Putamen (tissue), 1 donor: ENCODE measurements at places on chromosomes 2 and 18.

DNA sequence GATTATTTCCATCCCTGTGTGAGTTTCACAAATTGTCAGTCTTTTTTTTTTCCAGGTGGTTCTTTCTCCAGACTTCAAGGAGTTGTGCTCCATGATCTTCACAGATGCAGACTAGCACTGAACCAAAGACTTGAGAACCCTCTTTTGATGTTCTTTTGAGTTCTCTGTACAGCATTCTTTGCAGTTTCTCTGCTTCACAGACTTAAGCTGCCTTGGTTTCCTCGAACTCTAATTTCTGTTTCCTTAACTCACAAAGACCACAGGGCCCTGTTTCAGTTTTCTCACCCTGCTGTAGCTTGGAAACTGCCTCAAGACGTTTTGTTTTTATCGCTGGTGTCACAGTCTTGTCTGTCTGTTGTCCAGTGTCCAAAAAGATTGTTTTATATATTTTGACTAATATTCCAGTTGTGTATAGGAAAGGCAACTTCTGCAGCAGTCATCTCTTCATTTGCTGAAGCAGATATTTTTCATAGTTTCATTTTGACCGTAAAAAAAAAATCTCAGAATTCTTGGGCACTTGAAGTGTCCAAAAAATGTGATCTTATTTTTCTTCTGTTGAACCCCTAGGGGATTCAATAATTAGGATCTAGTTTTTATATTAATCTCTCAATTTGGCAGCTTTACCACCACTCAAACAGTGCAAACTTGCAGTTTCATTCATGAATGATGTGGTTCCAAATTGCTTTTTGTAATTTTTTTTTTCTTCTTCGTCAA lies 97.0 kb upstream of the MC4R start:
- DNase-seq = no peak

DNA sequence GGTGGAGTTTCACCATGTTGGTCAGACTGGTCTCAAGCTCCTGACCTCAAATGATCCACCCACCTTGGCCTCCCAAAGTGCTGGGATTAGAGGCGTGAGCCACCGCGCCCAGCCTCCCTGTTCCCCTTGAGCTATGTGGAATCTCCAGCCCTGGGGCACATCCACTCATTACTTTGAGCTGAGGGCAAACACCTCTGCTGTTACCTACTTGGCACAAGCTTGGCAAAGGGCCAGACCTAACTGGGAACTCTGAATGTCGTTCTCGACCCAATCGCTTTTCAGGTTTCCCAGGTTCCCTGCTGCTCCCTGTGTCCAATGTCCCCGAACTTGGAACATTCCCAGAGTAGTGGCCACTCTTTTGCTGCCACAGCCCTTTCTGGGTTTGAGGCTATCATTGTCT lies 40.6 kb downstream of the CHST10 start:
- DNase-seq = no peak

DNA sequence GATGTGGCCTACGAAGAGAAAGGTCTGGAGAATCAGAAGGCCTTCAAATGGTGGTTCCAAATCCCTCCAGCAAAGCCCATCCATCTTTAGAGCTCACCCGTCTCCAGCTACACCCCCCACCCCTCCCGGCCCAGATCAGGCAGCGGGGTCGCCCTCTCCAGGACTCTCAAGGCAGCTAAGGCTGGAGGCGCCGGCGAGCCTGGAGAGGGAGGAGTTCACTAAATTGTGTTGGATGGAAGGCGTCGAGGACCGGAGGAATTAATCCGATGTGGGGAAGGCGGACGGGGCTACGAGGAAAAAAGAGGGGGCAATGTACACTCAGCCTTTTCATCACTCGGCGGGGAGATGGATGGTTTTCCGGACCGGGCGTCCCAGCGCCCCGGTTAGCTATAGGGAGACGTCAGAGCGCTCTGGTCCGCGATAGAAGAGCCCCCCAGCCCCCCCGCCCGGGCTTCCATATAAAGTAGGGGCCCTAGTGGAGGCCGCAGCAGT lies at the start of gene GRP:
Gene GRP (plus strand): TSS at position 487 of the 492 bp plus-strand sequence. CDS start 108 bp downstream, outside the sequence.
- DNase-seq = no peak

GRCh38 chr2:238507836-238508235 lies 81.1 kb downstream of the ASB1 start:
- no peak for DNase-seq

DNA sequence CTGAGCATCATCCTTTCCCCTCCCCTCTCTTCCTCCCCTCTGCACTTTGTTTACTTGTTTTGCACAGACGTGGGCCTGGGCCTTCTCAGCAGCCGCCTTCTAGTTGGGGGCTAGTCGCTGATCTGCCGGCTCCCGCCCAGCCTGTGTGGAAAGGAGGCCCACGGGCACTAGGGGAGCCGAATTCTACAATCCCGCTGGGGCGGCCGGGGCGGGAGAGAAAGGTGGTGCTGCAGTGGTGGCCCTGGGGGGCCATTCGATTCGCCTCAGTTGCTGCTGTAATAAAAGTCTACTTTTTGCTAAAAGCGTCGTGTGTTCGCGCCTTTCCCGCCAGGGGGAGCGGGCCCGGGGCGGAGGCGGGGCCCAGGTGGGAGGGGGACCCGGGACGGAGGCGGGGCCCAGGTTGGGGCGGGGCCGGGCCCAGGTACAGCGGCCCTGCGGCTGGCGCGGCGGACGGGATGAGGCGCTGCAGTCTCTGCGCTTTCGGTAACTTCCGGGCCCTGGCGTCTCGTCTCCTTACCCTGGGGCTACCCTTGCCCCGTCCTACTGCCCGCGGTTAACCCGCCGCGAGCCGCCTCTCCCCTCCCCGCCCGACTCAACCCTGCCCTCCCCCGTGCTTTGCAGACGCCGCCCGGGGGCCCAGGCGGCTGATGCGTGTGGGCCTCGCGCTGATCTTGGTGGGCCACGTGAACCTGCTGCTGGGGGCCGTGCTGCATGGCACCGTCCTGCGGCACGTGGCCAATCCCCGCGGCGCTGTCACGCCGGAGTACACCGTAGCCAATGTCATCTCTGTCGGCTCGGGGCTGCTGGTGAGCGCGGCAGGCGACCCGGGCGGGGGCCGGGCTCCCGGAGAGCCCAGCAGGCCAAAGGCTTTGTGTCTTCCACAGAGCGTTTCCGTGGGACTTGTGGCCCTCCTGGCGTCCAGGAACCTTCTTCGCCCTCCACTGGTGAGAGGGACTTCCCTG lies at the start of gene KRTCAP3:
Gene KRTCAP3 (plus strand): TSS at position 424 of the 962 bp plus-strand sequence. CDS start 32 bp downstream, at position 456.
- no peak for DNase-seq

- no peak for DNase-seq
These were observed 818.8 kb upstream of the GYPC start for GRCh38 chr2:125837128-125837527.

GRCh38 chr2:208375491-208376068 lies 31.0 kb upstream of the PTH2R start:
- DNase-seq = no peak

DNA sequence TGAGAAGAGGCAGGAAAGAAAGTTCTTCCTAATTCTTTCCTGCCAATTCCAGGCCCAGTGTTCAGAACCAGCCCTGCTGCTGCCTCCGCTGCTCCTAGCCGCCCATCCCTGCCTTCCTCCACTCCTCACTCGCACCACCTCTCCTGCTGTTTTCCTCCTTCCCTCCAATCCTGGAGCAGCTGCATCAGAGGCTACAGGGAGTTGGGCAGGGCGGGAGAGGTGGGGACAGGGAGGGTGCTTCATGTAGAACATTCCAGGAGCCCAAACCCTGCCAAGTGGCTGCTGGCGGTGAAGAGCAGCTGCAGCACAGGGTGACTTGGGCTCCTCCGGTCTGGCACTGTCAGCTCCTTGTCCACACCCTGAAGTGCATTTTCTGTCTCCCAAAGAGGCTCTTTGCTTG lies 176.3 kb downstream of the TNS1 start:
- DNase-seq = no peak

GRCh38 chr2:7525746-7526145 lies 608.5 kb downstream of the RNF144A start:
- DNase-seq = no peak

GRCh38 chr2:134375935-134376334 lies 122.1 kb downstream of the MGAT5 start:
- peak; percentile 55 for DNase-seq

- DNase-seq = no peak
These were observed 33.6 kb upstream of the BIN1 start for GRCh38 chr2:127140538-127140937.

DNA sequence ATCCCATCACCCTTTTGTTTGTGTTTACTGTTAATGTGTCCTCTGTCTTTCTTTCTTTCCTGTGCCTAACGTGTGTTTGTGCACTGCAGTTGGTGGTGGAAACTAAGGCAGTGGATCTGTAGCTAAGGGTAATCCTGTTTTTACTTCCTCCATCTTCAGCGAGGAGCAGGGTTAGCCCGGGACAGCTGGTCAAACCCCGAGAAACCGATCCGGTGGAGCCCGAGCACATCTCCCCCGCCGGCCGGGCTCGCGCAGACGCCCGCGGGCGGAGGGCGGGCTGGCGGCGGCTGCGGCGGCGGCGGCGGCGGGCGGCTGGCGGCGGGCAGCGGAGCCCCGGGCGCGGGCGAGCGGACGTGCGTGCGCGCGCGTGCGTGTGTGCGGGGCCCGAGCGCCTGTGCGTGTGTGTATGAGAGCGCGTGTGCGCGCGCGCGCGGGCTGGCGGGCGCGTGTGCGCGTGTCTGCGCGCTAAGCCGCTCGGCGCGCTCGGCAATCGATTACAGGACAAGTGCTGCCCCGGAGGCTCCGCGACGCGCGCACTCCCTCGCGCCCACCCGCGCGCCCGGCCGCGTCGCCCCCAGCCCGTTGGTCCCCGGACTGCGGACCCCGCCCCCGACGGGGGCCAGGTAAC lies at the start of gene IKZF2:
Gene IKZF2 (minus strand): TSS at position 176 of the 628 bp plus-strand sequence. CDS start 2,983 bp downstream, outside the sequence.
- DNase-seq = peak; percentile 93

GRCh38 chr2:147594038-147594437 lies 250.8 kb upstream of the ACVR2A start:
- no peak for DNase-seq

DNA sequence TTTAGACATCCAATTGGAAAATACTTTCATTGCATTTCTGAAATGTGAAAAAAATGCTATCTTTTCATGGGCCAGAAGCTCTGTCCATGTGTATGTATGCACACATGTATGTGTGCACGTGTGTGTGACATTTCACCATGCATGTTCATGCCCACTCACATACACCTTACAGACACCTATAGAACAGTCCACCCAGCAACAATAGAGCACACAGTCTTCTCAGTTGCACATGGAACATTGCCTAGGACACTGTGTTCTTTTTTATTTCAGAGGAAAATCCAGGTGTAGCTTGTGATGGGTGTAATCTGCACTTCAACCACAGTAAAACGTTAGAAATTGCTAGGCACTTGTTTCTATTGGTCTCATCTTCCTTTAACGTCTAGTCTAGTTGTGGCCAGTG lies 114.8 kb upstream of the RGPD4 start:
- DNase-seq = no peak

- no peak for DNase-seq
These were observed 6.2 kb upstream of the STK25 start for GRCh38 chr2:241514553-241514952.

DNA sequence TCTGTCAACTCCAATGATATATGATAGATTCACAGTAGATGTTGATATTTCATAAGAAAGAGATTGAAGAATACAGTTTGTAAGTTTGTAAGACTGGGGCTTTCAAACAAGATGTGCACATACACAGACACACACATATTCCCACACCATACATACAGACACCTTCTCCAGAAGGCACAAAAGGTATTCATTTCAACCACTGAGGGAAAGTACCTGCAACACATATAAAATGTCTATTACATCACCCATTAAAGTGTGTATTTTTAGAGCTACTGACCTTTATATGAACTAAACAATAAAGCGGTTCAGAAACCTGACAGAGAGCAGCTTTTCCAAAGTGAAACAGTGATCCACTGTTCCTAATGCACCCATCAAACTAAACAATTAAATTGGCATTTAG lies 53.3 kb downstream of the CCDC148 start:
- no peak for DNase-seq
